Tibial nerve (tissue), 4 donors: ENCODE measurements at places on chromosomes 11 and 22. TPM values are rescaled to one million over a fixed set of nuclear protein-coding genes. Genes with fewer than 3 reads are reported as not detected.

DNA sequence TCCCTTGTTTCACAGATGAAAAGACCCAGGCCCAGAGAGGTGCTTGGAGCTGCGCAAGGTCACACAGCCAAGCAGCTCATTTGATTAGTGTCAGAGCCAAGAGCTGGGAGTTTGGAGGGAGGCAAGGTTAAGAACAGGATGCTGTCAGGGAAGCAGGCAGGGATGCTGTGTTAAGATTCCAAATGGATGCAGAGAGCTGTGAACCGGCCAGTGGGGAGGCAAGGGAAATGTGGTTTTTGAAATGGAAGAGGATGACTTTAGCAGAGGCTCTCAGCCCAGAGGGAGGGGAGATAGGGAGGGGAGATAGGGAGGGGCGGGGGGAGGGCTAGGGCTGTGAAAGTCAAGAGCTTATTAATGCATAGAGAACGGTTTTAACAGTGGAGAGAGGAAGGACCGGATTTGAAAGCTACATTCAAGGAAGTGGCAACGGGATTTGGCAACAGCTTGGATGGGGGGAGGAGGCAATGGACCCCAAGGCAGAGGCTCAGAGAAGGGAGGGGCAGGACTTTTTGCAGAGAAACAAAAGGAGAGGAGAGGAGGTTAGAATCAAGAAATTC is 13.0 kb downstream of the RTN4RL2 start:
- DNase-seq: no peak
- H3K36me3 ChIP-seq: no peaks in the 10 kb centered on the region
- H3K4me1 ChIP-seq: peaks cover 6% of the 10 kb centered on the region
- H3K27ac ChIP-seq: no peak overlapping the region

DNA sequence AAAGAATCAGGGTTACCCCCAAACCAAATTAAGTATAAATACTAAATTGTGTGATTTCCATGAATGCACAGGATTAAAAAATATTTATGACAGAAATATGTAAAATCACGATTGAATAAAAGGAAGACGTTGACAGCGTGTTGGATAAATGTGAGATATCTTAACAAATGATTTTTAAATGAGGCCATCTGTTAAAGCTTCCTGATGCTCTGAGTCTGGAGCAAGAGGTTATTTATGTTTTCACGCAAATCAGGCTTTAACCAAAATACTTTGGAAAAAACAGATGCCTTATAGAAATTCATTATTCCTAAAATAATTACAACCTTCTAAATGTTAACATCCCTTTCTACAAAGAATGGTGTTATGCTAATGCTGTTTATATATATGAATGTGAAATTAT is 123.3 kb downstream of the PAX6 start:
- H3K4me1 ChIP-seq: no peaks in the 10 kb centered on the region
- H3K4me3 ChIP-seq: no peak overlapping the region
- DNase-seq: no peak
- no peaks in the 10 kb centered on the region for H3K36me3 ChIP-seq
- H3K27me3 ChIP-seq: no peaks in the 10 kb centered on the region

DNA sequence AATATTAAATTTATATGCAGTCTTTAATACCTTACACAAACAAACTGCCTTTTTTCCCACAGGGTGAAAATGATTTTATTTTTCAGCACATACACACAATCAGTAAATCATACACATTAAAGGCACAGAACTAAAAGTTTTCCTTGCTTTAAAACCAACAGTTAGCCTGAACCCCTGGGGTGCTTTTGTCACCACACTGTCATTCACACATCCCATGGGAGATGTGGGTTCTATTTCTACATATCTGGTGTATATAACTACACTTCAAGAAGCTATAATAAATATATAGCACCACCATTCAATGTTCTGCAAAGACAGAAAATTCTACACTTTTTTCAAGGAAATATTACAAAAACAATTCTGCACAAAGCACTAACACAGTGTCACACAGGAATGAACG is 197.0 kb downstream of the GUCY1A2 start:
- DNase-seq: no peak
- H3K27ac ChIP-seq: no peak overlapping the region
- H3K36me3 ChIP-seq: no peaks in the 10 kb centered on the region
- no peak overlapping the region for H3K4me3 ChIP-seq
- H3K27me3 ChIP-seq: no peaks in the 10 kb centered on the region

- no peak overlapping the region for H3K27ac ChIP-seq
- H3K4me3 ChIP-seq: no peak overlapping the region
- H3K4me1 ChIP-seq: peaks cover 14% of the 10 kb centered on the region
- DNase-seq: no peak
- peaks cover 28% of the 10 kb centered on the region for H3K27me3 ChIP-seq
- H3K36me3 ChIP-seq: no peaks in the 10 kb centered on the region
Measured at GRCh38 chr11:43546561-43547429, 133.7 kb upstream of the HSD17B12 start.

Gene APOBEC3A
- not detected for total RNA-seq

Gene CLMP
- total RNA-seq: 98.6 TPM

Gene FOLH1
- total RNA-seq: 23.4 TPM
